ENCODE measurements at places on chromosomes 7 and 10. TPM values are rescaled to one million over a fixed set of nuclear protein-coding genes. Genes with fewer than 3 reads are reported as not detected.
A peak's percentile ranks its signal among the peaks of the same experiment; 100 is the strongest.

PPP1R17 gene
- total RNA-seq: 2.3 TPM

GRCh38 chr10:16732376-16732775 lies 84.8 kb downstream of the RSU1 start:
- no peak for DNase-seq

DNA sequence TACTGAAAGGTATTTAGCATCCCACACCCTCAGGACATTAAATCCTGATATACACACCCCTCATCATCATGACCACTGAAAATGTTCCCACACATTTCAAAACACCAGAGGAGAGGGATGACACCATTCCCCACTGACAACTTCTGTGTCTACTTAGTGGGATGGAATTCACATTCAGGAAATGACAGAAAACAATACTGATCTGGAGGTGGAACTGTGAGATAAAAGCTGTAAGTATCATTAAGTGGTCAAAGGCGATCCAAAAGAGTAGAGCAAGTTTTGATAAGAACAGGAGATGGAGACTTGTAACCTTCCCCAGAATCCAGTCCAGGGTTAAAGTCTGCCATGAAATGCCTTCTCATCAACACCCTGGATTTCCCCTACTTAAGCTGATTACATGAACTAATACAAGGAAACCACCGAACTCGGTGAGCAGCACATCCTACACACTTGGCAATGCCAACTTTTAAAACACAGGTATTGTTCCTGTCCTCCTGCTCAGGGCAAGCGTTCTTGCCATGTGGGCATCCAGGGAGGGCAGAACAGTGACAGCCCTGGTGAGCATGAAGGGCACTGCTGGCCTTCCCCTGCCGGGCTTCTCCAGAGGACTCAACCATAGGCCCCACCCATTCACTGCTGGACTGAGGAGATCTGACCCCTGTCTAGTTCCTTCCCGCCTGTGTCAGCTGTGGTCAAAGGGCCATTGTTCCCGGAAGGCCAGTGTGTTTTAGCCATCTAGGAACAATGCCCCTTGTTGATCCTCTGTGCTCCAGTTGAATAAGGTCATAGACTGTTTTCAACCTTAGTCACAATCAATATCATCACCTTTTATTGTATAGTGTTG lies 85.0 kb downstream of the SGMS1 start:
- DNase-seq: no peak

DNA sequence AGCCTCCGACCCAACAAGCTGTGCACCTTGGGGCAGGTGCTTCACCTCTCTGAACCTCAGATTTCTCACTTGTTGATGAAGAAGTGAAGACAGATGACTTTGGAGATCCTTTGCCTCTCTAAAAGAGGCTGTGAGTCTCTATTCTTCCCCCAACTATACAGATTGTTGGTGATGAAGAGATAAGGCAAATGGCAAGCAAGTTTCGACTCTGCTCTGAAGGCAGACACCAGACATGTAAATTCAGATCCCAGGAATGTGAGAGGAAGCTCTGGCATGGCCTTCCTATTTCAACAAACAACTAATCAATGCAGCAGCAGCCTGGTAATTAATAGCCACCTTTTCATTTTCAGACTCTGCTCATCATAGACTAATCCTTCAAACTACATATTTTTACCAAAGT lies 74.2 kb upstream of the EGR2 start:
- no peak for DNase-seq

PWWP2B gene
- 15.3 TPM for total RNA-seq

DNA sequence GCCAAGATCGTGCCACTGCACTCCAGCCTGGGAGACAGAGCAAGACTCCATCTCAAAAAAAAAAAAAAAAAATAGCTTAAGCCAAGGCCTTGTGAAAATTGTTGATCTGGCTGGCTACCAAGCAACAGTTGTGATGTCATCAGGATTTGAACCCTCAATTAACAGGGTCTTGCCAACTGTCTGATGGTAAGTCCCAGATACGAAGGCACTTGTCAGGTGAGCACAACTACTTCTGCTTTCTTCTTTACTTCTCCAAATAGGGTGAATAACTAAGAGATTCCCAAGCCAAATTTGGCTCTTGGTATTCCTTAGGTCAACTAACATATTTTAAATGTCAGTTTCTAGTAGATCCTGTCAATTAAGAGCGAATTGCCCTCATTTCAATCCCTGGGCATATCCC lies 47.4 kb downstream of the ANKRD61 start:
- DNase-seq: no peak

DNA sequence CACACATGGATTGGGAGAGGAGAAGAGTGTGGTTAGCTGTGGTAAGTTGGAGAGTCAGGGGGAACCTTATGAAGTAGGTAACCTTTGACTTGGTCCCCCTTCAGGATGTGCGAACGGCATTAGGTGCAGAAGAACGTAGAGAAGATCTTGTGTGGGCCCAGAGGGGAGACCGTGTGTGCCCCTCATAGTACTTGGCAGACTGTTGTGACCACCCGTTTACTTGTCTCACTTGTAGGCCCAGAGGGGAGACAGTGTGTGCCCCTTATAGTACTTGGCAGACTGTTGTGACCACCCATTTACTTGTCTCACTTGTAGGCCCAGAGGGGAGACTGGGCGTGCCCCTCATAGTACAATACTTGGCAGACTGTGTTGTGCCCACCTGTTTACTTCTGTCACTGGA lies 2.6 kb downstream of the GTPBP4 start:
- DNase-seq: no peak

- peak; percentile 46 for DNase-seq
Measured at GRCh38 chr7:88218836-88219605, 817 bp downstream of the SRI start.

TACR2 gene
- not detected for total RNA-seq

ITIH5 gene
- total RNA-seq: 0.67 TPM

SLC29A3 gene
- total RNA-seq: 6.9 TPM

- DNase-seq: peak; percentile 67
Measured at GRCh38 chr10:11204351-11204942, 186.8 kb downstream of the CELF2 start.

DNA sequence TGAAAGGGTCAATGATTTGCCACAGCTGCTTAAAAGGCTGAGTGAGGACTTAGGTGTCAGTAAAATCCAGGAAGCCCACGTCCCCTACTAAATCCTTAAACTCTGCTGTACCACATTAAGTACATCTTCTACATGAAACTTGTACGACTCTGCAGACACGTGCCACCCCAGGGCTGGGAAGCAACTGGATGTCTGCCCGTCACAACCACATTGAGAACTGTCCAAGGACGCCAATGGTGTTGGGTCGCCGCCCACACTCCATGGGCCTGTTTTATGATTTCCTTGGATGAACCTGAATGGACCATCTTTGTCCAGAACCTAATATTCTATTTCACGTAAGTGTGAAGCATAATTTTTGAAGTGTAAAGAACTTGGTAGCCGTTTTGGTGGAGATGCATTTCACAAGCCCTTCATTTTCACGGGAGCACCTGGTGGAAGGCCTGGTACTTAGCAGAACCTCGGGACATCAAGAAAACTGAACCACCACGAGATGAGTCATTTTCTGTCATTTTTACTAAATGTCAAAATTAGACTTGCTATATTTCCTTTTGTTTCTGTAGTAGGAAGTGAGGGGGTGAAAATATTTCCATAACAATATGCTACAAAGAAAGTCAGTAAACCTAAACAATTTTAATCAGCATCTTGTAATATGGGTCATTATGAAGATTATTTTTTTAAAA lies 134.9 kb downstream of the SFMBT2 start:
- DNase-seq: no peak

CALHM1 gene
- total RNA-seq: not detected

DNA sequence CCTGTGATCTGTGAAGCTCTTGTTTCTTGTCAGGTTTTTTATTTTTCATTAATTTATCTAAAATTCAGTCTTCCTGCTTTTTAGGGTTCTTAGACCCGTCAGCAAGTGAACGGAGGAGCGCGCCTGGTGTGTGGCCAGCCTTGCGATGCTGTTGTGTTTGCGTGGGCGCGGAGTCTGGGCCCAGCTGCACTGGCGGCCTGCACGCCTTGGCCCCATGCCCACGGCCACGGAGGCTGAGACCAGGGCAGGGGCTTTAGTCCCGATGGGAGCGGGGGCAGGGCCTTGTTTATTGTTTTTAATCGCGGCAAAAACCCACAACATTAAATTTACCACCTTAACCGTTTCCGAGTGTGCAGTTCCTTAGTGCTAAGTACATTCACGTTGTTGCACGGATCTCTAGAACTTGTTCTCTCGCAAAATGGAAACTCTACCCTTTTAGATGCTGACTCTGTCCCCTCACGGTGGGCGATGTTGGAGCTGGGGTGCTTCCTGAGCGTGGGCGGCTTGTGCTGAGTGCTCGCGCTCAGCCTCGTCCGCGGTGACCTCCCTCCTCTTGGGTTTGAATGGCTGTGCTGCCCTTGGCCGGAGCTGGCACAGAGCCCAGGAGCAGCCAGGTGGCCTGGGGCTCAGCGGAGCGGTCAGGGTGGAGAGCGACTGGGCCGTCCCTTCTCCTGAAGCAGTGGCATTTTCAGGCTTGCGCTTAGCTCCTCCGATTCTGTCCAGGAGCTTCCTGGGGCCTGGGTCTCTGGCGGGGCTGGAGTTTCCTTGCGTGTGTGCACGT lies 69.1 kb downstream of the INPP5A start:
- DNase-seq: peak; percentile 65

VOPP1 gene
- 87.1 TPM for total RNA-seq

ARHGAP21 gene
- 49.5 TPM for total RNA-seq

ZCCHC24 gene
- total RNA-seq: 7.5 TPM

DNA sequence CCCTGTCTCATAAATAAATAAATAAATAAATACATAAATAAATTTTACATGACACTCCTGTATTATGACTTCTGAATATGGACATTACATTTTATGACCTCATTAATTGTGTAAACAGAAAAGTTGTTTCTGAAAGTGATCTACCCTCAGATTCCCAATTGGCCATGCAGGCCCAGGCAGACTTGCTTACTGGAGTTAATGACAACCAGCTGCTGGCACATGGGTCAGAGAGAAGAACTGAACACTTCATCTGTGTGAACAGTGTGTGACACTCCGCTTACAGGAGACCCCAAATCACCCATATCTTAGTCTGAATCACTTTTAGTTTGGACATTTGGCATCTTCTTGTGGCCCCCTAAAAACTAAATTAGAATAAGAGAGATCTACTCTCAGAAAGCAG lies 31.4 kb downstream of the PARP12 start:
- DNase-seq: no peak

- no peak for DNase-seq
Measured at GRCh38 chr10:95254629-95255028, 36.2 kb downstream of the PDLIM1 start.

DNA sequence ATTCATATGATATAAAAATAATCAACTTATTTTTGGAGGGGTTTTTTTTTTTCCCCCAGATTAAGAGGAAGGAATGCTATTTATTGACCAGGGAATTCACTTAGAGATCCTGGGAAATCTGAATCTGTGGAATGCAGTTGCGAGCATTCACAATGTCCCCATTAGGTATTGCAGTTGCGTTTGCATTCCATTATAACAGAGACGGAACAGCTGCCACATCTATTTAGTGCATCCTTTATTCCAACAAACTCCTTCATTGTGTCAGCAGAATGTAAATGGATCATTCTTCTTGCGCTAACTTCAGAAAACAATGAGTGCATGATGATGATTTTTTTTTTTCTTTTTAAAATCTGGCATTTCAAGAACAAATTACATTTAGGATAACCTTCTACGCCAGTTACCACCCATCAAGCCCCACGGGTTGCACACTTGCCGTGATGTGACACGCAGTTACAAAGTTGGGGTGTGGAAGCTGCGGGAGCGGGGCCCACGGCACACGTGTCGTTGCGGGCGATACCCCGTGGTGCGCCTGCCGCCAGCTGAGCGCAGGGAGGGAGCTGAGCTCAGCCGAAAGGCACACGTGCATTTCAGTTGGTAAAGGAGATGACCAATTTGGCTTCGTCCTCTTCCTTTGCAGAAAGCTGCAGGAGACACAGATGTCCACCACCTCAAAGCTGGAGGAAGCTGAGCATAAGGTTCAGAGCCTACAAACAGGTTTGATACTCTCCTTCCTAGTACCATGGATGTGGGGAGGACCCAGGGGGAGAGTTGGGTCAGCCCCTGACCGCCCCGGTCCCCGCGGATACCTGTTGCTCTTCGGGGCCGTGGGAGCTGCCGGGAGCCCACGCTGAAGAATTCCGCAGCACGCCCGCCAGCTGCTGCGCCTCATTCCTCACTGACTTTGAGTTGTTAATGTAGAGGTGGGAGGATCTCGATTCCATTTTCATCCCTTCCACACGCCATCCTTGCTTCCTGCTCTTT lies 175.3 kb upstream of the SH2B2 start:
- DNase-seq: peak; percentile 77

PON3 gene
- total RNA-seq: not detected

DNA sequence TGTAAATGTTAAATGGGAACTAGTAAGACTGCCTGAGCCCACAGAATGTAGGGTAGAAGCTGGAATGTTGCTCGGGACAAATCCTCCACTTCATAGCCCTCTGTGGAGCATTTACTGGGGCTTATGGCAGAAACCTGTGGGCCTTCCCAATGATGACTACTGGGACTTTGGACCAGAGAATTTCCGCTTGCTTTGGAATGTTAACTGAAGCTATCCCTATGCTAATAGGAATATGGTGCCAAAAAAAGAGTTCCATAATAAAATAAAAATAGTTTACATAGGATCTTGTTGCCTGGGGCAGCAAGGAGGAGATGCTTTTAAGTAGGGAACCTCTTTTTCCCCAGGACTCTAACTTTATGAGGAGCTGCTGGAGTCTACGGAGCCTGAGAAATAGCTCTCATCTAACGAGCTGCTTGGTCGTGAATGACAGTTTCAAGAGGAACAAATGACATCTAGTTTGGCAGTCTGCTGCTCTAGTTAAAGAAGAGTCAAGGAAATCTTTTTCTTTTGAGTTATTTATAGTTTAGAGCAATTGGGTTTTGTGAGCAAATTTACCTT lies 5.7 kb upstream of the DYNC2I1 start:
- DNase-seq: no peak

- DNase-seq: no peak
Measured at GRCh38 chr10:23675585-23675984, 236.7 kb downstream of the OTUD1 start.

- DNase-seq: no peak
Measured at GRCh38 chr7:106621393-106622132, 39.4 kb downstream of the CCDC71L start.

LDB1 gene
- 85.5 TPM for total RNA-seq

- DNase-seq: no peak
Measured at GRCh38 chr10:71359364-71360046, 37.2 kb upstream of the CDH23 start.

DNA sequence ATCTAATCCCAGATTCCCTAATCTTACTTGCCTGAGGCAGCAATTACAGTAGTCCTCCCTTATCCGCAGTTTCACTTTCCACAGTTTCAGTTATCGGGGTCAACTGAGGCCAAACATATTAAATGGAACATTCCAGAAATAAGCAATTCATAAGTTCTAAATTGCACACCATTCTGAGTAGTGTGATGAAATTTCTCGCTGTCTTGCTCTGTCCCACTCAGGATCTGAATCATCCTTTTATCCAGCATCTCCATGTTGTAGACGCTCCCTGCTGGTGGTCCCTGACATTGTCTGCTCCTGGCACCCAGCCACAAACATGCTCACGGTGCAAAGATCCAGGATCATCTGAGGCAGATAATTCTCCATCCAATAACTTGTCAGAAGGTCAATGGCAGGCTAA lies 128.7 kb upstream of the CXCL12 start:
- DNase-seq: no peak

- DNase-seq: no peak
Measured at GRCh38 chr10:78581133-78581694, 487.6 kb upstream of the ZMIZ1 start.

- peak; percentile 92 for DNase-seq
Measured at GRCh38 chr7:151248346-151249033, at the start of gene SMARCD3. Gene SMARCD3, minus strand, starts transcription at chr7:151248694. Its CDS starts 132 bp downstream, at chr7:151248562.

- no peak for DNase-seq
Measured at GRCh38 chr10:60536529-60537114, 146.9 kb upstream of the ANK3 start.

GRCh38 chr10:80855348-80855971 lies 317.8 kb downstream of the SH2D4B start:
- DNase-seq: peak; percentile 75

Measured in H7 (cell line).